ENCODE measurements at places on chromosomes 7 and 10.

GRCh38 chr7:30330134-30331111, 46.0 kb downstream of the ZNRF2 start:
- no peak for DNase-seq

DNA sequence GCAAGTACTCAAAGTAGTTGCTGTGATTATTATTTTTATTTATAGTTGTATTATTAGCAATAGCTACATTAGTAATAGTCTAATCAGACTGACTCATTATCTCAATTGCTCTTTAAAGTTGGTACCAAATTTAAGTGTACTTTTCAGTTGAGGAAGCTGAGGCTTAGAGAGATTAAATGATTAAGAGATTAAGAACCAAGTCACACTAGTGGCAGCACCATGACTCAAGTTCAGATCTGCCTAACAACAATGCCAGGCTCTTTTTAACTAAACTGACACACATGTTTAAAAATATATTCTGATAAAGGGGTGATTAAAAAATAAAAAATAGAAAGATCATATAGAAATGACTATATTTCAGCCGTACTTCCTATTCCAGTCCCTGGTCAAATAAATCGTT, 42.0 kb downstream of the FZD1 start:
- DNase-seq: no peak

GRCh38 chr10:10778959-10779358, 238.7 kb upstream of the CELF2 start:
- DNase-seq: no peak

GRCh38 chr7:28173531-28173930, 7.1 kb downstream of the JAZF1 start:
- no peak for DNase-seq

DNA sequence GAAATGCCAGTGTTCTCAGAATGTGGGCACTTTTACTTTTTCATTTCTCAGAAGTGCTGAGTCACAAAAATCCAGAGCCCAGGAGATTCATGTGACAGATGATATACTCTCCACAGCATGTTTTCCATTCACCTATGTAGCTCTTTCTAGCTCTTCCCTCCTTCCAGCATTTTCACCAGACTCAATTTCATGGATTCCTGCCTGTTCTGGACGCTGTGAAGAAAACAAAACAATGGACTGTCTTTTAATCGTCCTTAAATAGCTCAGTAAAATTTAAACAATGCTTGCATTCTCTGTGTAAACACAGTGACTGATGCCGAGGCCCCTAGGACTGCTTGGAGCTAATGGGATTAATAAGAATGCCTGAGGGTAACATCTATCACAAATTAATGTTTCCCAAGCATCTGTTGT, 25.5 kb downstream of the ZNF713 start:
- no peak for DNase-seq

DNA sequence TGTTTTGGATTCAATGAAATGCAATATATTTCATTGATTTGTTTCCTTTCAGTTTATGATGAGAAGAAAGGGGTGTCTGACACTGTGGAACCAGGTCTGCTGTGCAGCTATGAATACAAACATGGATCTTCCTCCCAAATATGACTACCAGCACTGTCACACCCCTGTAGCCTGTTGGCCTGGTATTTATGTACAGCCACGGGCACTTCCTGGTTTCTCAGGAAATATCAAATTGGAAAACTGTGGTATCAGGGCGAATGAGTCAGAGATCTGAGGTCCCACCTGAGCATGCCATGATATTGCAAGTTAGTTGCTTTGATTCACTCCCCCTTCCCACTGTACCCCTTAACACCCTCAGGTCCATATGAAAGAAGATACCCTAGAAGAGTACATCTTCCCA, 87.8 kb downstream of the DNMBP start:
- no peak for DNase-seq

- DNase-seq: peak; percentile 5
These were observed 230.1 kb upstream of the PRPS1L1 start for GRCh38 chr7:18257711-18258110.

- DNase-seq: no peak
These were observed 154.3 kb downstream of the ZNF365 start for GRCh38 chr10:62528441-62528840.

- peak; percentile 44 for DNase-seq
These were observed 61.7 kb upstream of the TES start for GRCh38 chr7:116148626-116149025.
